ENCODE measurements at places on chromosomes 7 and 10.

- no peak for DNase-seq
Measured at GRCh38 chr7:68200051-68200670, 1203.5 kb downstream of the TYW1 start.

GRCh38 chr10:3902809-3903410 is 117.9 kb upstream of the KLF6 start:
- no peak for DNase-seq

DNA sequence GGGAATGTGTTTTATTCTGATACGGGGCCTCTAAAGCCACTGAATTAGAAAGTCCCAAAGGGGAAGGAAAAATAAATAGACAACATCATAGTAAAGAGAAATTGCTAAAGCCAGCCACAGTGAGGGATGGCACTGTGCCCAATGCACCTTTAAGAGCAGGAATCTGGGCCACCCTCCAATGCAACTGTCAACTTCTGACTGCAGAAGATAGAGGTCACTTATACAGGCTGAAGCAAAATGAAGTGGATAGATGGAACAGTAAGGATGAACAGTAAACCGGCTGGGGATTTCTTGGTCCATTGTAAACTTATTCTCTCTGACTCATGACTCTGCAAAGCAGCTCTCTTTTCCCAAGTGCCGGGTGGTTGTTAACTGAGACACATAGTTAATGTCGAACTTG is 54.0 kb upstream of the KCNIP2 start:
- DNase-seq = no peak

- DNase-seq = peak; percentile 54
Measured at GRCh38 chr7:3154881-3155494, 111.3 kb upstream of the CARD11 start.

GRCh38 chr7:920351-921070 is 34.0 kb downstream of the ADAP1 start:
- DNase-seq = no peak

DNA sequence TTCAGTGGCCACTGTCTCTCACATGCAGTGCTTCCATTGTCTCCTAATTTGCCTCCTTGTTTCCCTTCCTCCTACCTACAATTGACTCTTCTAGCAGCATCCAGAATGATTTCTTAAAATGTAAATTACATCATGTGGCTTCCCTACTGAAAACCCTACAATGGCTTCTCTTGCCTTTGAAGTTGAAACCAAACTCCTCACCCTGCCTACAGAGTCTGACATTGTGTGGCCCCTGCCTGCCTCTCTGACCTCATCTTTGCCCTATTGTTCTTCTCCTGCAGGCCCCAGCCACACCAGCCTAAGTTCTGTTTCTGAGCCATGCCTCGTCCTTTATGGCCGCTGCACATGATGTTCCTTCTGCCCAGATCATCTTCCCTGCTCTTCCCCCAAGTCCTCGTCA is 35.8 kb upstream of the CDK1 start:
- no peak for DNase-seq

GRCh38 chr7:100942045-100942774 is 7.1 kb upstream of the MUC3A start:
- DNase-seq = no peak

GRCh38 chr10:48924988-48925387 is 14.7 kb downstream of the LRRC18 start:
- DNase-seq = no peak

GRCh38 chr10:127755753-127756152 is 18.8 kb downstream of the FOXI2 start:
- no peak for DNase-seq

DNA sequence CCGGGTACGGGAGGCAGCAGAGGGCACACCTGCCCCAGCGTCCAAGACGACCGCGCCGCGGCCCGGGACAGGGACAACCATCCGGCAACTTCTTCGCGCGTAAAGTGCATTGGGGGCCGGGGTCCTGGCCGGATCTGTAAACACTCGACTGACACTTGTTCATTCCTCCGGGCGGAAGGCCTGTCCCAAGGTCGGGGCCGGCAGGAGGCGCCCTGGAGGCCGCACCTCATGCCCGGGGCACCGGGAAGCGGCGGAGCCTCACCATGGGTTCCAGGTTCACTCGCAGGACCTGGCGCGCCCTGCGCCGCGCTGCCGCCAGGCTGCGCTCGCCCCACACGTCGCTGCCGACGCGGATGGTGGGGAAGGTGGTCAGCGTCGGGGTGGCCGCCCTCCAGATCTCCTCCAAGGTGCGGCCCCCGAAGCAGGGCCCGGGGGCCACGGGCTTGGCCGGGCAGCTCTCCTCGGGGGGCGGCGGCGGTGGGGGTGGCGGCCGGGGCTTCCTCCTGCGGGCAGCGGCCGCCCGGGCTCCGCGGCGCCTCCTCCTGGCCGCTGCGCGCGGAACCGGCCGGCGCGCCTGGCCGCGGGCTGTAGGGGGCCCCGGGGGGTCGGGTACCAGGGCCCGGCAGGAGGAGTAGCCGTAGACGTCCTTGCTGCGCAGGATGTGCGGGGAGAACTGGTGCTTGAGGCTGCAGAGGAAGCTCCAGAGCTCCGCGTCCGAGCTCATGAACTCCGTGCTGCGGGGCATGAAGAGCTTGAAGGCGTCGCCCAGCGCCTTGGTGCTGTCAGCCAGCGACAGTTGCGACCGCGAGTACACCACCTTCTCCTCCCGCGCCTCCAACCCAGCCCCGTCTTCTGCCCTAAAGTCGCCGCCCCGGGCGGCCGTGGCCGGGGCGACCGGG is 746 bp downstream of the CCDC71L start:
- peak; percentile 79 for DNase-seq

DNA sequence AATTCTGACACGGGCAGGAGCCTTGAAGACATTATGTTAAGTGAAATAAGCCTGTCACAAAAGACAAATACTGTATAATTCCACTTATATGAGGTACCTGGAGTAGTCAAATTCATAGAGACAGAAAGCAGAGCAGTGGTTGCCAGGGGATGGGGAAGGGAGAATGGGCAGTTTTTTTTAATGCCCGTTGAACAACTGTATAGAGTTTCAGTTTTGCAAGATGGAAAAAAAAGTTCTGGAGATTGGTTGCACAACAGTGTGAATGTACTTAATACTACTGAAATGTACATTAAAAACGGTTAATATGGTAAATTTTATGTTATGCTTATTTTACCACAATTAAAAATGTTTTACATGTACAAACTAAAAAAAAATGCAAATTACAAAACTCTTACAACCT is 63.6 kb upstream of the EFCAB10 start:
- DNase-seq = no peak

GRCh38 chr10:11294831-11295450 is 277.3 kb downstream of the CELF2 start:
- no peak for DNase-seq

GRCh38 chr7:93228302-93228701 is 2.0 kb upstream of the HEPACAM2 start:
- peak; percentile 17 for DNase-seq

- DNase-seq = no peak
Measured at GRCh38 chr7:134900166-134900982, 85.9 kb upstream of the AGBL3 start.

GRCh38 chr10:11290156-11290890 is 272.7 kb downstream of the CELF2 start:
- no peak for DNase-seq

GRCh38 chr10:52915391-52915790 is 142.8 kb upstream of the MBL2 start:
- DNase-seq = no peak

- DNase-seq = no peak
Measured at GRCh38 chr10:11225935-11226334, 208.3 kb downstream of the CELF2 start.

DNA sequence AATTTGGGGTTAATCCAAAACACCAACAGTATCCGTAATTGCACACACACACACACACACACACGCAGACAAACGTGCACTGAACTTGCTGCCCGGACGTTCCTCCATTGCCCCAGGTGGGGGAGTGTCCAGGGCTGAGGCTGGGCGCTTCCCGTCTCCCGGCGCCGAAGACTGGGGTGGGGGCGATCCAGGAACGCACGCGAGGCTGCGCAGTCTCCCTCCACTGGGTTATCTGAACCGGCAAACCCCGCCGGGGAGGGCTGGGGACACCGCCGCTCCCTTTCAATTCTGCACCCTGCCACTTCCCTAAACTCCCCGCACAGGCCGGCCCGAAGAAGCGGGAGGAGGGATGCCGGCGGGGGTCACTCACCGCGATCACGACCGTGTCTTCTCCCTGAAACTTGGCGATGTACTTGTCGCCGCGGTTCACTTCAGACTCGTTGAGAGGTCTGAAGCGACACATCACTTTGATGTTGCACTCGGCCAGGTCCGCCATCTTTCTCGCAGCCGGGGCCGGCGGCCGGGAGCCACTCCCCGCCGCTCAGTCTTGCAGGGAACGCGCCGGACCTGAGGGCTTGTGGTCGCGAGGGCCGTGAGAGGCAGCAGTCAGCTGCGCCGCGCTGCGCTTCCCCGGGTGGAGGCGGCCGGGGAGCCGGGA is 618 bp downstream of the KIF5B start:
- peak; percentile 39 for DNase-seq

DNA sequence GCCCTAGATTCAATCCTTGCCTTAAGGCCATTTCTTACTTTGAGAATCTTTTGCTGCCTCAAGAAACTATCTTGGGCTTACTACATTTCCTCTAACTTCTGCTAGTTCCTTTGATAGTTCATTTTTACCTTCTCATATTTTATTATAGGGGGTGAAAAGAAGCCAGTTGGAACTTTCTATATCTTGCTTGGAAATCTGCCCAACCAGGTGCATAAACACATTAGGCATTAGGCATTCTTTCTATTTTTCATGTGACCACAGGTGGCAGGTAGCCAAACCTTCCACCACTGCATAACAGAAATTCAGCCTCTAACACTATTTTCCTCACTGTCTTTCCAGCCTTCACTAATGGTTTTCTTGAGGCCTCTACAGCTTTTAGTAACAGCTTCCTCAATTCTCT is 300.0 kb upstream of the SP8 start:
- no peak for DNase-seq

Measured in stimulated activated CD4-positive, alpha-beta T cell treated with anti-CD3 and anti-CD28 coated beads, Interleukin-1b, Interleukin-23, amount 100 ng/mL, for 4 hours (primary cell).